Naive thymus-derived CD4-positive, alpha-beta T cell (primary cell): ENCODE measurements at places on chromosomes 16 and 17.
A peak's percentile ranks its signal among the peaks of the same experiment; 100 is the strongest.

- no peak for DNase-seq
Observed at GRCh38 chr16:19375561-19376158, 42.0 kb upstream of the TMC5 start.

DNA sequence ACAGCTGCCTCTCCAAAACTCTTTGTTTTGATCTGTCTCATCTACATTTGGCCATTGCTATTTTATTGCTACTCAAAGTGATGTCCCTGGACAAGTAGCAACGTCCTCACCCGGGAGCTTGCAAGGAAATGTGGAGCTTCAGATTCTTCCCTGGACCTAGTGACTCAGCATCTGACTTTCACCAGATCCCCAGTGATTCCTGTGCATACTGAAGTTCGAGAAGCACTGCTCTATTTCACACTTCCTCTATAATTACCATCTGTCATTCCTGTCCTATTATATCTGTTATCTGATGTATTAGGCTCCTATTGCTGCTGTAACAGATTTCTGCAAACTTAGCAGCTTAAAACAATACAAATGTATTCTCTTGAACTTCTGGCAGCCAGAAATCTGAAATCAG is 28.5 kb upstream of the VAT1L start:
- DNase-seq = no peak

DNA sequence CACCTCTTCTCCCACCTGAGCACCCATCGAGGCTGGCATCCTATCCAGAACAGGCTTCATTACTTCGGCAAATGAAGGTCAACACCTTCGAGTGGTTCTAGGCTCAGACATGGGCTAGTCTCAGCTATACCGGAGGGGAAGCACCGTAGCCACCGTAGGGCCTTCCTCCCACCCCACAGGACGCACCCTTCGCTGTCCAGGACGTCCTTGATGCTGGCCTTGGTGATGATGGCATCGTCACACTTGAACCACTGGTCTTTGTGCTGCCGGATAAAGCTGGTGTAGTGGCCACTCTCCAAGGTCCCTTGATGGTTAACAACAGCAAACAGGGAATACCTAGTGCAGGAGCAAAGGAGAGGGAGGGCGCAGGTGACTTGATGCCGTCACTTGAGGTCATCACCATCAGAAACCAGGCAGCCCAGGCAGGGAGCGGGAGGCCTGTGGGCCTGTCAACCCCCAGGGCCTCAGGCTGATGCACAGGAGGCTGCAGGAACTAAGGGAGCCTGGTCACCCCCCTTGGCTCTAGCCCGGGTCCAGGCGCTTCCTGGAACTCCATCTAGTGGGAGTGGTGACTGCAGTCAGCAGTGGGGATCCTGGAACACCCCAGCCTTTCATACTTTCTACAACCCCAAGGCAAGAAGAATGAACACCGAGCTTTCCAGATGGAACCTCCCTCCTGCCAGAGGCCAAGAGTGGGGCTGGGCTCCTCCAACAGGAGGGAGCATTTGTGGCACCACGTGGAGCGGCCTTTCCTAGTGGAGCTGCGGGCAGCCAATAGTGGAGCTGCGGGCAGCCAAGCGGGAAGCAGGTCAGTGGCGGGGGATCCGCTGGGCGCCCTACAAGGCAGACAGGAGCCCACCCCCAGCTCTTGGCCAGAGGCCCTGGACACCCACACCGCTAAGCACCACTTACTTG is 38.5 kb downstream of the USP22 start:
- no peak for DNase-seq

- no peak for DNase-seq
Observed at GRCh38 chr17:48523010-48523409, 7.8 kb downstream of the HOXB1 start.

- DNase-seq = no peak
Observed at GRCh38 chr16:86559802-86560305, 4.8 kb upstream of the MTHFSD start.

DNA sequence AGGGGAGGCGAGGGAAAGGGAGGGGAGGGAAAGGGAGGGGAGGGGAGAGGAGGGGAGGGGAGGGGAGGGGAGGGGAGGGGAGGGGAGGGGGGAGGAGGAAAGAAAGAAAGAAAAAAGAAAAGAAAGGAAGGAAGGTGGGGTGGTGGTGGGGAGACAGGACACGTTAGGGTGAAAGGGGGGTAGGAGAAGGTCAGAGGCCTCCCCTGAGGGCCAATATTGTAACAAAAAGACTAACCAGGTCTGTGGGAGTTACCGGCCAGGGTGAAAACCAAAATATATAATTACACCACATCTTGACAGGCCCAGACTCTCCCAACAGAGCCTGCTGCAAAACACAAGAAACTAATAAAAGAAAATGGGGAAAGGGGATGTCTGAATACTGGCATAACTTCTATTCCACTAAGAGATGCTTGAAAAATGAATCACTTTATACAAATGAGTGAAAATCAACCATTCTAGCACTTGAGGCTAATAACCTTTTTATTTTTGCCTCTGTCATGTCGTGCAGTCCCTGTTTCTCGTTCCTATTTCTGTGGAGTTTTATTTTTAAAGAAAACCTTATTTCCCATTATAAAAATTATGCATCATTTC is 10.0 kb downstream of the WDR45B start:
- DNase-seq = no peak

DNA sequence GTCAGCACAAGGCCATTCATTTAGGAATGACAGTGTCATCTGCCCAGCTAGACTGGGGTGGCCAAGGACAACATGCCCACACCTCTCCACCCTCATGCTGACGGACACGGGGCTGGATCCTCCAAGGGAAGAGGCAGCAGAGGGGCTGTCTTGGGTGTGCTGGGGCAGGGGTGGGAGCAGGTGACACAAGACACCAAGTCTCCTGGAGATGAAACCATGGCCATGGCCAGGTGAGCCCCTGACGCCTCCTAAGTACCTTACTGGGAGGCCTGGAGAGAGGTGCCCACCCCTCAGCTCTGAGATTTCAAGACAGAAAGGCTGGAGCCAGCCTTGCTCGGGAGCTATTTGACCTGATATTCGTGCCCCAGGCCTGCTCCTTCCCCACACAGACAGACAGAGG is 9.0 kb upstream of the RASD1 start:
- DNase-seq = no peak

DNA sequence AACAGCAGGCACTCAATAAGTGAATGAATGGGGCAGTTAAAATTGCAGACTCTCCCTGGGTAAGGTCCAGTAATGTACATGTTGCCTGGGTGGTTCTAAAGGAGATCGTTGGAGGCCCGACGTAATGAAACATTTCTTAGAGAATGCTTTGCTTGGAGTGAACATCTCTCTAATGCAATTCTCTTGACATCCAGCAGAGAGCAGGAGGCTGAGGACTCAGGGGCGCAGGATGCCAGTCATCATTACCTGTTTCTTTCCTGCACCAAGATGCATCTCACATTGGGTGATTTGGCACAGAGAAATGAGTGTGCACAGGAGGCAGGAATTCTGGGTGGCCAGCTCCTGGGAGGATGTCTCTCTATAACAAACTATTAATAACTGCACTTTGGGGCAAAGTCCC is 130.3 kb upstream of the RBBP6 start:
- no peak for DNase-seq

- no peak for DNase-seq
Observed at GRCh38 chr17:73749928-73750605, 105.8 kb upstream of the SDK2 start.

GRCh38 chr17:1076299-1076981 is 79.5 kb downstream of the TIMM22 start:
- DNase-seq = no peak

DNA sequence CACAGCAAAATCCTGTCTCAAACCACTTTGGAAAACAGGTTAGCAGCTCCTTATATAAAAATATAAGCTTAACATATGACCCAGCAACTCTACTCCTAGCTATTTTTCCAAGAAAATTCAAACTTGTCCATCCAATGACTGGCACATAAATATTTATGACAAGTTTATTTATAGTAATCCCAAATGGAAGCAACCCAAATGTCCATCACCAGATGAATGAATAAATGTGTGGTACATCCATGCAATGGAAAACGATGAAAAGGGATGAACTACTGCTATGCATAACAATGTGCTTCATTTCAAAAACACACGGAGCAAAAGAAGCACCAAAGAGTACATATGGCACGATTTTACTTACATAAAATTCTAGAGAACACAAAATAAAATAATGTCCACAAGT is 9.6 kb upstream of the KPNB1 start:
- no peak for DNase-seq

DNA sequence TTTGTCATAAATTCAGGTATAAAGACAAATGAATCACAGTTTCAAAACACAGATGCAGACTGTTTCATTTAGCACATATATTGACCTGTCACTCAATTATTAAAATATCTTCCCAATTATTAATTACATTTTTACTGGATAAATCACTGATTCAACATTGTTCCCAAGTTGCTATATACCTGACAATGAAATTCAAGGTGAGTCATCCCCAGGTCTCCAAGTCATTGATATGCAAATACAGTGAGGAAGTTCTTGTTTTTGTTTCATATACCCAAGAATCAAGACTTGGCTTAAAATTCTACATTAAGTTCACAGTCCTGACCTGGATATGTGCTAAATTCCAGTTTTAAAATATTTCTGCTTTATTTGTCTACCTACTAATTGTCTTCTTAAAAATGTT is 599.3 kb upstream of the PSMD7 start:
- DNase-seq = no peak

GRCh38 chr17:77877646-77878355 is 80.7 kb upstream of the TNRC6C start:
- no peak for DNase-seq

DNA sequence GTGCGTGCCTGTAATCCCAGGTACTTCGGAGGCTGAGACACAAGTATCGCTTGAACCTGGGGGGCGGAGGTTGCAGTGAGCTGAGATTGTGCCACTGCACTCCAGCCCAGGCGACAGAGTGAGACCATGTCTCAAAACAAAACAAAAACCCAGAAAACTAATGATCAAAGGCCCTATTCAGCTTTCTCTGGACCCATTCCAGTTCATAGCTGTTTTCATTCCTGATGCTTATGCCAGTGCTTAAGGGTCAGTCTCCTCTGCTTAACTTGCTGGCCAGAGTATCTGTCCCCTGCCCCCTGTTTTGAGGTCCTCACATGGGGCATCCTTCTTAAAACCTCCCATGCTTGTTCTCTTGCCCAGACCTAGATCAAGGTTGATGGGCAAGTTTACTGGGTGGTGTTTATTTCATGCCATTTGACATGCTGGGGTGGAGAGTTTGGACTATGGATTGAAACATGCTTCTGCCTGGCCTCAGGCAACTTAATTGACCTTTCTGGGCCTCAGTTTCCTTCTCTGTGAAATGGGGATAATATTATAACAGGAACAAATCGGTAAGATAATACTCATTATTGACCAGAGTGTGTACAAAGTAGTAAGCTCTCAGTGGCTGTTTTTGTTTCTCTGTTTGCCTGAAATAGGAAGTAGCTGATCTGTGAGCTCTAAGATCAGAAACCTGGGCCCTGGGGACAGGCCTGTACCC is 369.8 kb downstream of the CPPED1 start:
- DNase-seq = no peak

DNA sequence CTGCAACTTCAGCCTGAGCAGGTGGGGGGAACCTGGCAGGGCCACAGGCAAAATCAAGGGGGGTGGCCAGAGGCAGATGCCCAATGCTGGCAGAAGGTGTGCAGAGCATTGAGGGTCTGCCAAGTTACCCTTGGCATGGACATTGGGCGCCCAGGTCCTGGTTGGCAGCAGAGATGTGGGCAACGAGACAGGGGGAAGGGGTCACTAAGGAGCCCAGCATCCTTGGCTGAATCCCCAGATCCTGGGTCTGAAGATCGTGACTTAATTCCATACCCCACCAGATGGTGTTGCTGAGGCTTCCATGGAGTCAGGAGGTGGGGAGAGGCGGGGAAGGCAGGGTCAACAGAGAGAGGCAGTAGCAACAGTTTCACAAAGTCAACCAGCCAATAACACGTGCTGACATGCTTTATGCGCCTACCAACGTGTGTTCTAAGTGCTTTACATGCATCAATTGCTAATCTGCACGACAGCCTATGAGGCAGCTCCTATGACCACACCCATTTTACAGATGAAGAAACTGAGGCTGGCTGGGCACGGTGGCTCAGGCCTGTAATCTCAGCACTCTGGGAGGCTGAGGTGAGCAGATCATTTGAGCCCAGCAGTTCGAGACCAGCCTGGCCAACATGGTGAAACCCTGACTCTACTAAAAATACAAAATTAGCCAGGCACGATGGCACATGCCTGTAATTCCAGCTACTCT is 83.3 kb downstream of the GSG1L start:
- DNase-seq = no peak

DNA sequence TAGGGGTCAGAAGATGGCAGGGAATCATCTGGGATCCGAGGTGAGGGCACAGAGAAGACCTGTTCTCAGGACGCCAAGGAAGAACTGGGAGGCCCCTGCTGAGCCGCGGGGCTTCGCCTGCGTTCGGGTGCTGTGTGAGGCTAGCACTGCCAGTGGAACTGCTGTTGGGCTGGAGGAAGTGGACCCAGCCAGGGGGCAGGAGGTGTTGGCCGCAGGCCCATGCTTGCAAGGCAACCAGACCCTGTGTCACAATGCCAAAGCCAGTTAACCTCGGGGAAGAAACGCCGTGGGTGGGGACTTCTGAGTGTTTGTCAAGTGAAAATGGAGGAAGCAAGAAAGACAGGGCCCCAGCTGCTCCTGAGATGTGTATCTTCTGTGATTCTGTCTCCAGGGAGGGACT is 185.5 kb downstream of the LGALS9B start:
- DNase-seq = no peak

DNA sequence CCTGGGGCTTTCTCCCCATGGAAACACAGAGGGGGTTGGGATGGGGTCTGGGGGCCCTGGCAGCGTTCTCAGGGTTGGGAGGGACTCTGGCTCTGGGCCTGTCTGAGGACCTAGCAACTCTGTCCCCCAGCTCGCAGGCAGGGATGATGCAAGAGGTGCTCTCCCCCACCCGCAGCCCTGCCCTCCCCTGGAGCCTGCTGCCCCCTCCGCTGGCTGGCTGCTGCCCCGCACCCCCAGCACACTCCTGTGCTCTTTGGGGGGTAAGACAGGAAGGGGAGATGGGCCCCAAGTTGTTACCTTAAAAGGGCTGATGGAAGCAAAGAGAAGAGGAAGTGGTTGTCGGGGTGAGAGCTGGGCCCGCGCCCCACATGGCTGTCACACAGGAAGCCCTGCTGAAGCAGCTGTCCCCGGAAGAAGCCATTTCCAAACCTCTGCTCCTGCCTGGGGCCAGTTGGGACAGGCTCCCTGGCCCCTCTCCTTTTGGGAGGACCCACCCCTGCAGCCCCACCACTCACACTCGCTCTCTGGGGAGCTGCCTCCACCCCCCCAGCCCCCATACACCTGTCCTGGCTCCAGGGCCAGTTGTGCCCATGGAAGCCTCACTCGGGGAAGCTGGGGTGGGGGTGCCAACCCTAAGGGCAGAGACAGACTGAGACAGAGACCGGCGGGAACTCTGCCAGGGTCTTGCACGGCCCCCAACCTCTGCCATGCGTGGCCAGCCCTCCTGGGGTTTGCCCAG is 2.5 kb downstream of the CORO1A start:
- peak; percentile 84 for DNase-seq

DNA sequence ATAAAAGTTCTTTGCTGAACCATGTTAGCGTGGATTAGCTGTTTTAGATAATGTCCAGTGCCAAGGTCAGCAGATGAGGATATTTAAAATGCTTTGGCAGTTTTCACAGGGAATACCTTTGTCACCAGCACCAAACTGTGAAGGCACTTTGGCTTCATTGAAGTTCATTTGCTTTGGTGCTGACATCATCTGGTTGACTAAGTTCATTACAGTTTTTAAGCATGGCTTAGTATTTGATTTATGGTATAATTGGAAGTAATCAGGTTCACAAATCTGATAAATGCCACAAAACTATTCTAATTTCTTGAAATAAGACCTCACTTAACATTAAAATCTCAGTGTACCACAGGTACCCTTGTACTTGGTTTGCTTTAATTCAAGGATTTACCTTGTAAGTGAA is 4.3 kb downstream of the GID4 start:
- DNase-seq = no peak

- DNase-seq = no peak
Observed at GRCh38 chr17:64003526-64004121, 5.5 kb downstream of the PRR29 start.
